ENCODE measurements at places on chromosomes 3 and 15.

GRCh38 chr3:188220988-188221818 lies 67.2 kb downstream of the LPP start:
- DNase-seq, result no peak

GRCh38 chr3:155097009-155097349 lies 16.9 kb downstream of the MME start:
- DNase-seq, result no peak

DNA sequence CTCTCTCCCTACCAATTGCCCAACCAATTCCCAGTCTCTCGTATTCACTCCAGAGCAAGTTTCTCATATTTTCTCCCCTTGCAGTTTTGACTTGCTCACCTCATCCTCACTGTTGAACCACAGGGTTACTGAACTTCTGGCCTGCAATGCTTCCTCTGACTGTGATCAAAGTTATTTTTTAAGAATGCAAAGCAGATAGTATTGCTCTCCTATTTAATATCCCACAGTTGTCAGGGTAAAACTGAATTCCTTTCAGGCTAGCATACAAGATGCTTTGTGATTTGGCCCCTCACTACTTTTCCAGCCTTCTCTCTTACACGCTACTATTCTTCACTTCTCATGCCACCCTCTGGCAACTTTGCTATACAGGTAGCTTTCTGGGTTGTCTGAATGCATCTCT lies 80.9 kb downstream of the LRRFIP2 start:
- DNase-seq, result no peak

- no peak for DNase-seq
These were observed 7.0 kb downstream of the DNAJB11 start for GRCh38 chr3:186577521-186577920.

- no peak for DNase-seq
These were observed 632.7 kb upstream of the SUCLG2 start for GRCh38 chr3:68287101-68287500.

DNA sequence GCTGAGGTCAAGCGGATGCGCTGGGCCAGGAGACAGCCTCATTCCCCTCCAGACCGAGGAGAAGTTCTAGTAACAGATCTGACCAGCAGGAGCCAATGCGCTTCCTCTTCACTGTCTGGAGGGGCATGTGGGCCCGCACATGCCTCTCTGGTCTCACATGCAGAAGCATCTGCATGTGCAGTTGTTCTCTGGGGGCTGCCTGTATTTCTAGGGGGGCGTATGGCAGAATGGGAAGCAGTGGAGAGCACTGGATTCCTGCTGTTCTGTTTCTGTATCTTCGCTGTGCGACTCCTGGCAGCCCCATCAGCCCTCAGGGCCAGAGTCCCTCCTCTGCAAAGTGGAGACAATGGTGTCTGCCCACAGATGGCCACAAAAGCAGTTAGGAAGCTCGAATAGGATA lies 170.4 kb upstream of the IQSEC1 start:
- DNase-seq, result no peak

DNA sequence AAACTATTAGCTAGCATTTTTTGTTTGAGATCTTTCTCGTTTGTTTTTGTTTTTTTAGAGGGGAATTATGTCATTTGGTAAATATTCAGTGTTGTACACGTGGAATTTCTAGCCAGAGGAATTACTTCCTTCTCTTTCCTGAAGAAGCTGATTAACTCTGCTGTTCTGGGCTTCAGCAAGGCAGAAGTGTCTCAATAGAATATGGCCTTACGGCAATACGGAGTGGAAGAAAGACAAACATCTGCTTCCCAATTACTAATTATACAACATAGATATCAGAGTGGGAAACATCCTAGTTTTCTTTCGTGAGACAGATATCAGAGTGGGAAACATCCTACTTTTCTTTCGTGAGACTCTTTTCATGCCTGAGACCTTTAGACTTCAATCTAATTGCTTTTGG lies 11.9 kb downstream of the P3H2 start:
- no peak for DNase-seq
